Muscle of back (tissue), 13 donors: ENCODE measurements at places on chromosomes 4 and X.

DNA sequence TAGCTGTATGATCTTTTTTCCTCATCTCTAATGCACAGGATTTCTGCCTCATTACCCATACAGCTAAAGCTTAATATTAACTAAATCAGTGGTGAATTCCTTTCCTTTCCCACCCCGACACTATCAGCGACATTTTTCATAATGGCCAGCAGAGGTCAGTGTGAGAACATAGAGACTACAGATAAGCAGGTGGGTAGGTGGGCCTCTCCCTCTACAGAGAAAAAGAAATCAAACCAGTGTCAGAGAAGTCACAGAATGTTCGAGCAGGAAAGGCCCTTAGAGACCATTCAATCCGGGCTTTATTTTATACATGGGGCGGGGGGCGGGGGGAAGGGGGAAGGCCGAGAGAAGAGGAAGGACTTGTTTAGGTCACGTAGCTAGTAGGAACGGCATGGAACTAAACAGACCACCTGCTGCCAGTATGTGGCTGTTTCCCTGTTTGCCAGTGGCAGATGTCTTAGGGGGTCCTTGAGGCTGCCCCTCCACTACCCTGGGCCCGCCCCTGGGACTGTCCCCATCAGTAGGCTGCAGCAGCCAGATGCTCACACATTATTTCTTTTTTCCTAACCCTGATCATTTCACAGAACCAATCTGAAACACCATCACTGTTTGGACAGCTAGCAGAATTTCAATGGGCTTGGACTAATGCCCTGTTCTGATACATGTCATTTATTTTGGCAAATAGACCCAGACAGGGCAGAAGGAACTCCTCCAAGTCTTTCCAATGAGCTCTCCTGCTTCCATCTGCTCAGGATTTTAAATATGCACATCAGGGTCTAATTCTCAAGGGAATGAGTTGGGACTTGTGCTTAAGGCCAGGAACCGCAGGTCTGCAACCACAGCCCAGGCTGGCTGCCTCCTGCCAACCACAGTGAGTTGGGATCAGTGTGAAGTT lies 133.4 kb downstream of the ATG4A start:
- no peak for DNase-seq

DNA sequence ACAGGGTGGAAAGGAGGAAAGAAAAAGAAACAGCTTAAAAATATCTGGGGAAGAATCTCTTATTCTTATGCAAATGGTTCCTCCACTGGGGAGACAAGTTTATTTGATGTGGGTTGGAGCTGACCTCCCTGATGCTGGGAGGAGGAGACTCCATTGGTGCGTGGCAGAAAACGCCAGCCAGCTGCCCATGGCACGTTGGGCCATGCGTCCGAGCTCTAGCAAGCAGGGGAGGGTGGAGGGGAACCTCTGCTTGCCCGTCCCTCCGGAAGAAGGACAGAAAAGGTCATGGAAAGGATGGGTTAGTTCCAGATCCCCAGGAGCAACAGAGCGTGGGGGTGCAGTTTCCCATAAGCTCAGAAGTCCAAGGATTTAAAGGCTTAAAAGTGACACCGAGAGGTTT lies 210.4 kb downstream of the KLHL4 start:
- DNase-seq, result no peak

DNA sequence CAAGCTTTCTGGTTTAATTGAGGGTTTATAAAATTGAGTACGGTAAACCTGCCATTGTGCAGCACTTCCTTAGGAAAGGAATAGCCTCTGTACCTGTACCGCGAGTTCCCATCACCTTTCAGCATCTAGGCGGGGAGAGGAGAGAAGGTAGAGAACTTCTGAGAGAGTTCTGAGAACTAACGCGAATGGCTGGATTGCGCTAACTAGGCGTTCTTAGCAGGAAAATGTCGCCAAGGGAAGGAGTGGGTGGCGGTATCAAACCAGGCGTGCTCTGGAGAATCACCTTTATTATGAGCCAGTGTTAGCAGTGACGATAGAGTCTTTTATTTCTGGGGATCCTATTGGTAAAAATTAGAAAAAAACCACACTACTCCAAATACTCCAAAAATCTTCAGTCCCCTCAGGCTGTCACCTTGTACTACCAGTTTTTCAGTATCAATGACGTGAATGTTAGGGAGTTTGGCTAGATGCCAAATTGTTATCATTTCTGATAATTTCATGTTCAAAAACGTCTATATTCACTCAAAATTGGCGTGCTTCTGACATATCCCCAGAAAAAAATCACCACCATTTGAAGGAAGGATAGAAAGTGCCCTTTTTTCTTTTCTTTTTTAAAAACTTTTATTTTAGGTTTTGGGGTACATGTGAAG lies 1.4 kb downstream of the UGT8 start:
- no peak for DNase-seq

- DNase-seq, result no peak
Observed at GRCh38 chr4:148998719-148999118, 556.5 kb upstream of the NR3C2 start.

GRCh38 chr4:111849746-111850284 lies 295.4 kb upstream of the FAM241A start:
- no peak for DNase-seq

GRCh38 chr4:6734165-6734786 lies 18.3 kb downstream of the BLOC1S4 start:
- DNase-seq, result no peak

DNA sequence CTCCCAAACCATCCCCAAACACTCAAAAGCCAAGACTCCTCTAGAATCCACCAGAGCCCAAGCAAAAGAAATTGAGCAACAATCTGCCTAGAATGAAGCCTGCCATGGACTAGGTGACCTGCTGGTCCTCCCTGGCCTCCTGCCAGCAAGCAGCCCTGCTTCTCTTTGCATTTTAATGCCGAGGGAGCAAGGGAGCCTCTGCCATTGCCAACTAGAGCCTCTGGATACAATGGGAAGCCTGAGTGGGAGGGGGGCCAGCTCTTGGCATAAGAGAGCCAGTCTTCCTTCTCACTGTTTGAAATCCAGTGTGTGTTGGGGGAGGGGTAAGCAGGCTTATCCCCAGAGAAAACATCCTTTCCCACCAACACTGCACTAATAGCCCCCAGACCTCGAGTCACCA lies 1.5 kb upstream of the GDPD2 start:
- DNase-seq, result no peak

GRCh38 chr4:82124932-82125786 lies 248.6 kb downstream of the HNRNPD start:
- DNase-seq, result no peak

- no peak for DNase-seq
Observed at GRCh38 chrX:103477496-103477895, 41.8 kb downstream of the RAB40A start.

GRCh38 chrX:16827225-16827624 lies 41.0 kb downstream of the TXLNG start:
- no peak for DNase-seq

GRCh38 chrX:53262918-53263394 lies 18.4 kb downstream of the IQSEC2 start:
- no peak for DNase-seq

- no peak for DNase-seq
Observed at GRCh38 chr4:88619971-88620370, 27.7 kb downstream of the HERC3 start.

GRCh38 chrX:118579417-118579816 lies 83.8 kb downstream of the DOCK11 start:
- no peak for DNase-seq

- DNase-seq, result peak; percentile 1
Observed at GRCh38 chr4:244471-244870, 60.8 kb downstream of the ZNF732 start.

DNA sequence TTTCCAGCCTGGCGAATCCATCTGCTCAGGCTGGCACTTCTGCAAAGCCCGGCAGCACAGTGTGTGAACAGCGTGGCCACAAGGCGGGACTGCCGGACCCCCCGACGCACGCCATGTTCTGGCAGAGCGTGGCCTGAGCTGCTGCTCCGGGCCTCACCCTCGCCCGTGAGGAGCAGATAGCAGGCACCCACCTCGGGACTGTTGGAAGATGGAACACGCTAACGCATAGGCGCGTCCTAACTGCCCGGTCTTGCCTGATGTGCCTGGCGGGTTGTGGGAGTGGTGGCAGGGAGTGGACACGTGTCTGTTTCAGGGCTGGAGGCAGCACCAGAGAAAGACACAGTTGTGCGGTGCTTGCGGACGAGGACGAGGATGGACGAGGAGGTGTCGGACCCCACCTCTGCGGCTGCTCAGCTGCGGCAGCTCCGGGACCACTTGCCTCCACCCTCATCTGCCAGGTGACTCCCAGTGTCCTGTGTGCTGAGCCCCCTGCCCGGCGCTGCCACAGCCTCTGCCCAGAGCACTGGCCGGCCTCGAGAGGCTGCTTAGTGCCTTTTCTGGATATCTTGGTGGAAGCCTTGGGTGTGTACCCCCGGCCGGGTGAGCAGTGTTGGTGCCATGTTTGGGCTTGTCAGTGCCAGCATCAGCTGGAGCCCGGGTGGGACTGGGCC lies 28.2 kb downstream of the UVSSA start:
- DNase-seq, result no peak

GRCh38 chr4:67250131-67250896 lies 295.0 kb downstream of the CENPC start:
- no peak for DNase-seq

GRCh38 chrX:35733879-35734278 lies 64.3 kb upstream of the MAGEB16 start:
- DNase-seq, result no peak

DNA sequence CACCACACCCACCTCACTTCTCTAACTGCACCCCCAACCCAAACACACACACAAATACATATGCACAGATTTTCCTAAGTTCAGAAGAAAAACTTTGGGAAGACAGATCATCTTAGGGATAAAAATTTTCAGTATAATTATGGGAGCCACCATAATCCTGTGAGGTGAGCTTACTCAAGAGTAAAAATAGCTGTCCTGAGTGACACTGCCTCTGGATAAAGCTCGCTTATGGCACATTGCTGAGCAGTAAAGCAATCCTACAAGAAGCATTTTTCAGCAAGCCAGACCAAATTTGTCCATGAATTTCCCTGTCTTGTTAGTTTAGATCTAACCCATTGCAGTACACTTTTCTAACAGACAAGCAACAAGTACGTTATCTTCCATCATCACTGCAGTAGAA lies 83.8 kb downstream of the INPP4B start:
- DNase-seq, result no peak

GRCh38 chr4:159023741-159024140 lies 79.1 kb upstream of the RAPGEF2 start:
- no peak for DNase-seq

DNA sequence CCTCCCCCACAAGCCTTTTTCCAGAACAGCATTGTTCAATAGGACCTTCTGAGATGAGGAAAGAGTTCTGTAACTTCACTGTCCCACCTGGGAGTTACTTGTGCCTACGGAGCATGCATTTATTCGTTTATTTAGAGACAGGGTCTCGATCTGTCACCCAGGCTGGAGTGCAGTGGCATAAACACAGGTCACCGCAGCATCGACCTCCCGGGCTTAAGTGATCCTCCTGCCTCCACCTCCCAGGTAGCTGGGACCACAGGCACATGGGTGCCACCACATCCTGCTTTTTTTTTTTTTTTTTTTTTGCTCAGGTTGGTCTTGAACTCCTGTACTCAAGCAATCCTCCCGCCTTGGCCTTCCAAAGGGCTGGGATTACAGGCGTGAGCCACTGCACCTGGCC lies 2.9 kb downstream of the MAP3K15 start:
- DNase-seq, result no peak

DNA sequence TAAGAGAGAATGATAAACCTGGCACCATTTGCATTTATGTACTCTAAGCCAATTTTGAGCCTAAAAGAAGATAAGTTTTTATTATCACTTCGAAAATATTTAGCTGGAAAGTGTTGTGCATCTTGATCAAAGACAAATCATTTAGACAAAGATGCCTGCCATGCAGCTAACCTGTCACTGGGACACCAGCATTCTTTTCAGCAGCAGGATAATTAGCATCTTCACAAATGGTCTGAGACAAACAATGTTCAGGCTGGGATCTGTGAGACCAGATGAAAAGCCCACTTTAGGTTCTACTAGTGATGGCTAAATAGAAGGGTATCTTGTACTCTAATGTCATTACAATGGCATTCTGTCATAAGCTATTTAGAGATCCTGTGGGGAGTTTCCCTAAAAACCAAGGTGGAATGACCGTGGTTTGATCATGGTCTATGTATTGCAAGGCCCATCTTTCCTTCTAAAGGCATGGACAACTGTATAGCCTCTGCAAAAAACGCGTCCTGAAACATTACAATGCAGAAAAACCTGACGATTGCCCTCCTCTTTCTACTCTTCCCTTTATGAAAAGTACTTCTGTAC lies 7.2 kb downstream of the PRDM8 start:
- DNase-seq, result no peak

DNA sequence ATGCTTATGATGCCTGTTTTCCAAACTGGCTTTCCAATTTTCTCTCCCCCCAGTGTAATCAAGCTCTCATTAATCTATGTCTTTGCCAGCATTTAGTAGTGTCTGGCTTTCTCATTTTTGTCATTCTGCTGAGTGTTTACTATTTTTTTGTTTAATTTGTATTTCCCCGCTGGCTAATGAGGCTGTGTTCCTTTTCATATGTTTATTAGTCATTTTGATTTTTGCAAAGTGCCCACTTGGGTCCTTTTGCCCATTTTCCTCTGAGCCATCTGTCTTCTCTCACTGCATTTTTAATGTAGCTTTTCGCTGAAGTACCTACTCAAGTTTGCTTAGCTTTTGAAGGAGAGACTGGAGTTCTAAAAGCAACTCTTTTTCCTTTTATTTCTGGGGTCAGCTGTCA lies 14.7 kb downstream of the DCK start:
- no peak for DNase-seq

DNA sequence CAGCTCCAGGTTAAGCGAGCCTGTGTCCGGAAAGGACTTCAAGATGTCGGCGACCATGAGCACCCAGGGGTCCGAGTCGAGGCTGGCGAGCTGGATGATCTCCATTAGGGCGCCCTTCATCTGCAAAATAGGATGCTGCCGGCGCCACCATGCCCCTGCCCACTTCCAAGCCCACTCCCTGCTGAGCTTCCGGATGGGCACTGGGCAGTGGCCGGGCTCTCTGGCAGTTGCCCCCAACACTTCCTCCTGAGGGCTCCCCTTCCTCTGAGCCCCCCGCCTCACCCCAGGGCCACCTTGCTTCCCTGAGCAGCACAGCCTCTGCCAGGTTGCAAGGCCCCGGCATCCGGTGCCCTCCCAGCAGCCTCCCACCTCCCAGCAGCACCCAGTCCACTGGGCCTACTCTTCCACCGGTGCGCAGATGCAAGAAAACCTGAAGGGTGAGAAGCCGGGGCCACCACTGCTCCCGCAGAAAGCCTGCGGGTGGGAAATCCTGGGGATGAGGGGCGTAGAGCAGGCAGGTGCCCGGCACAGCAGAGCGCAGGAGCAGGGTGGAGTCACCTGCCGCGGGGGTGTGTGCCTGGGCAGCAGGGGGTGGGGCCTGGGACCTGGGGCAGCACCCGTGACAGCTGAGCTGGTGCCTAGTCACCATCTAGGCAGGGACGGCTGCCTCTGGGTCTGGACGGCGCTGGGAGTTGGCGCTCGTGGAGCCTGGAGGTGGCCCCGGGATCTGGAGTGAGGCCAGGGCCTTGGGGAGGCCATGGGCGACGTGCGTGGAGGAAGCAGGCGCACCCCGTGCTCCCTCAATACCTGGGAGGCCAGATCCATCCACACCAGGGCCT lies 17.0 kb downstream of the NELFA start:
- no peak for DNase-seq
